Left lobe of liver (tissue), 2 donors: ENCODE measurements at places on chromosomes 13 and 19.
A peak's percentile ranks its signal among the peaks of the same experiment; 100 is the strongest.

DNA sequence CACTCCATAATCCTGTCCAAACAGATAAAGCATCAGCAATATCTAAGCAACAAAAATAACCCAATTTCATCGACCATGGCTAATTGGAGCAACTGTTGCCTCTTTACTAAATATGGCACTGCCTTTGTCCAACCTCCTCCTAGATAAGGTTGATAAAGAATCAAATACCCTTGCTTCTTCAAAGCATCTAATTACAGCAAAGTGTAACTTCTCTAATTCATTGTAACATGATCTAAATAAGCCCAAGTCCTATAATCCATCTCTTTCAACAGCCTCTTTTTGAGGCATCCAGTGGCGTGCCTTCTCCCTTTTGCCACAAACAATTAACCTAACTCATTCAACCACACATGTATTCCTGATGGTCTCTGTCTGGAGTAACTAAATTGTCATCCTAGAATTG, 81.7 kb upstream of the KLHL1 start:
- no peak for DNase-seq

GRCh38 chr19:18173054-18173571, 500 bp upstream of the IFI30 start:
- DNase-seq = peak; percentile 64

DNA sequence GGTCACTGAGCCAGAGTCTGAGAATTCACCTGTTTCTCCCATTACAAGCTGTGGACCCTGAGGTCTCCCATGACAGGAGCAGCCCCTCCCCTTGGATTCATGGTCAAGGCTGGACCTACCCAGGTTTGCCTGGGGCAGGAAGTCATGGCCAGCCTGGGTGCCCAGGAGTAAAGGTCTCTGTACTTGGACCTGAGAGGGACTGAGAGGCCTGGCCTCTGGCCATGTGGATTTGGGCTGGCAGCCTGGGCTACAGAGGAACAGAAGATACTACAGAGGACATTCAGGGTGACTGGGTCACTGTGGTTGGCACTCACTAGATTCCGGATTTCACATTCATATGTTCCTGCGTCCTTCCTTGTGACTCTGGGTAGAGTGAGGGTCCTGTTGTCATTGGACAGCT, 31.5 kb upstream of the CEACAM8 start:
- DNase-seq = peak; percentile 85

DNA sequence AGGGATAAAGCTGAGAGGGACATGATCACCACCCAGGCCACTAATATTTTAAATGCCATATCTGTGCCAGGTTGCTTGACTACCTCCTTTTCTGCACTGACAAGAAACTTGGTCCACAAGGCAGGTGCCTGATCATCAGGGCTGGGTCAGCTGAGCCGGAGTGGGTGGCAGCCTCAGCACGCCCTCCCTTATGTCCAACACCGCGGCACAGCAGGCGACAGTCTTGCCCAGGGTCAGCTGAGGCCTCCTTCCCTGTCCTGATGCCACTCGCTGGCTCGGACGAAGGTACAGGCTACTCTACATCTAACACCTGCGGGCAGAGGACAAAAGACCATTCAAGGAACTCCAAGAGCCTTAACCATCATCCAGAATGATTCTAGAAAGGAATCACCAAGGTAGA, 16.9 kb downstream of the ZC3H4 start:
- no peak for DNase-seq

- no peak for DNase-seq
These were observed 3.3 kb downstream of the ICAM5 start for GRCh38 chr19:10292789-10293636.

GRCh38 chr13:28392896-28393505, 101.9 kb downstream of the FLT1 start:
- DNase-seq = no peak

GRCh38 chr19:38143847-38144246, 80.2 kb downstream of the DPF1 start:
- no peak for DNase-seq

- peak; percentile 58 for DNase-seq
These were observed 70.3 kb downstream of the ALOX5AP start for GRCh38 chr13:30805603-30806011.

DNA sequence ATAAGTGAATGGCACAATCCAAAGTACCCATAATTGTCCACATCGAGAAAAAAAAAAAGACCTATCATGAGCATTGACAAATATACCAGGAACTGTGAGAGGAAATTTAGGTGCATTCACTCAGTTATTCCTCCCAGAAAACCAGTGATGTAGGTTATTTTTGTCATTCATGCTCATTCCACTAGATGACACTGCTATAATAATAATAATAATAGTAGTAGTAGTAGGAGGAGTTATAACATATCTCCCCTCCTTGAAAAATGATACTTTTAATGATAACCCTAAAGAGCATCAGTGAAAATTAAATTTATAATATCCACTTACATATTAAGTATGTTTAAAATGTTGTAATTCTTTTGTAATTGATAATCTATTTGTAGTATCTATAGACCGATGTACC, 463.9 kb upstream of the MIR17HG start:
- no peak for DNase-seq

GRCh38 chr13:80477661-80478443, 136.9 kb upstream of the SPRY2 start:
- no peak for DNase-seq

- DNase-seq = peak; percentile 74
These were observed 508 bp downstream of the ZBTB7A start for GRCh38 chr19:4066176-4066606.

DNA sequence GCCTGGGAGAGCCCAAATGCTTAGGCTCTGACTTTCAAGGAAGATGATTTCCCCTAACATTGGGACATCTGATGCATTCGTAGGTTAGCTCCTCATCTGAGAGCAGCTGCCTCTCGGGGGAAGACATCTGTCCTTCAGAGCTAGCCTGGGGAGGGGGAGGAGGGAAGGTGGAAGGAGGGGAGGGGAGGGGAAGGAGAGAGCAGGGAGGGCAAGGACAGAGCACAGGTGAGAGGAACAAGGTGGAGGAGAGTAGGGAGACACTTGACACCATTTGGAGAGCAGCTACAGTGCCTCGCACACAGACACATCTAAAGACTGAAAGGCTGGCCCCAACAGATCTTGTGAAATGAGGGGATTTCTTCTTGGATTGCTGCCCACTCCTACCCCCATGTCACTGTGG, 103.8 kb downstream of the ZDHHC20 start:
- no peak for DNase-seq

DNA sequence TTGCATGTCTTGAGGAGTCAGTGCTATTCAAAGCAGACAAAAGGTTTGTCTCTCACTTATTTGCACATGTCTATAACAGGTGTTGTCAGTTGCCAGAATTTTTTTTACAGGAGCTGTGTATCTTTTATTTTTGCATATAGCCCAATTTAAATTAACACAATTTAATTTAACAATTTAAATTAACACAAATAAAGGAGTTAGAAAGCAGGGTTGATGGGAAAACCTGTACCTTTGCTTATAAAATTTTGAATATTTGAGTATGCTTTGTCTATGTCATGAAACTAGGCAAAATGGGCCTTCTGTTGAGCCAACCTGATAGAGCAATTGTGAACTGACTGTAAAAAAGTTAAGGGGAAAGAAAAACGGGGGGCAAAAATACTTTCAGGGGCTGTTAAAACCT, 78.0 kb downstream of the MAP4K1 start:
- no peak for DNase-seq

GRCh38 chr13:20856650-20857049, 45.9 kb downstream of the XPO4 start:
- no peak for DNase-seq

DNA sequence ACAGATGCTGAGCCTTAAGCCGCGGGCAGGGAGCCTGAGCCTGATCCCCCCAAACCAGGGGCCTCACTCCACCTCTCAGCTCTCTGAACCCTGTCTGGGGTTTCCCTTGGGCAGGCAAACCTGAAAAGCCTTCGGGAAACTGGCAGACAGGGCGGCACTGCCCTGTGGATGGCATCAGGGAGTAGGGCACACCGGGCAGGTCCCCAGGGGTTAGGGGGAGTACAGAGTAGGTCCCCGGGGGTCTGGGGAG, 9.7 kb downstream of the MKNK2 start:
- no peak for DNase-seq

DNA sequence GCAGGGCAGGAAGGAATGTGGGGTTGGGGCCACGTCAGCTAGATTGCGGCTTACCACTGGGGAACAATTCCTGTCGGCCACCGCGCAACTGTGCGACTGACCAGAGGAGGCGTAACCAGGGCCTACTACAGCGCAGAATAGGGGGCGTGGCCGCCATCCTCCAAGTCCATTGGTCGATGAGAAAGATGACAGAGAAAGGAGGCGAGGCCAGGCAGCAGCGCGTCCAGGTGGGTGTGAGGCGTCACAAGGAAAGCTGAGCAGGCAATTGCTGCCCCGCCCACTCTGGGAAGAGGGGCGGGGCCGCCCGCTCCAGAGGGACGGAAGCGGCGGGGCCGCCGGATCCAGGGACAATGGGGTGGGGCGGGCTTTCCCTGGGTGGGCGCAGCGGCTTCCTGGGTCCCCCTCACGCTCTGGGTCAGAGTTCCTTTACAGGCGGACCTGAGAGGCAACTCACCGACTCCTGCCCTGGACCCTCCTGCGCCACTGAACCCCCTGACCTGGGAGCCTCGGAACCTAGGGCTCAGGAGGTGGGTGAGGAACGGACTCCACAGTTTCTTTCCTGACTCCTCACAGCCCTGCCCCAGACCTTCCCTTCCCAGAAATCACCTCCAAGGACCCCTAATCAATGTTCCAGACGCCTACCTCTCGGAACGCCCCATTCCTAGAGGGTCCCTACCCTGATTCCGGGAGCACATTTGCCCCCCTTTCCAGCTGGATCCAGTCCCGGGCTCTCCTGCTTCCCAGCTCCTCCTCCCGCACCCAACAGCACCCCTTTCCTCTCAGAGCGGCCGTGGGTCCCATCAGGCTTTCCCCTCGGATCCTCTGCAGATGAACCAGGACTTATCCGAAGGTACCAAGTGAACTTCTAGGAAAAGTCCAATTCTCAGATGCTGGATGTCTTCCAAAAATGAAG, 101.5 kb upstream of the ZNF492 start:
- no peak for DNase-seq

GRCh38 chr13:35747594-35747993, 271.1 kb upstream of the MAB21L1 start:
- no peak for DNase-seq

- no peak for DNase-seq
These were observed 26.2 kb upstream of the CNMD start for GRCh38 chr13:52765611-52766390.

DNA sequence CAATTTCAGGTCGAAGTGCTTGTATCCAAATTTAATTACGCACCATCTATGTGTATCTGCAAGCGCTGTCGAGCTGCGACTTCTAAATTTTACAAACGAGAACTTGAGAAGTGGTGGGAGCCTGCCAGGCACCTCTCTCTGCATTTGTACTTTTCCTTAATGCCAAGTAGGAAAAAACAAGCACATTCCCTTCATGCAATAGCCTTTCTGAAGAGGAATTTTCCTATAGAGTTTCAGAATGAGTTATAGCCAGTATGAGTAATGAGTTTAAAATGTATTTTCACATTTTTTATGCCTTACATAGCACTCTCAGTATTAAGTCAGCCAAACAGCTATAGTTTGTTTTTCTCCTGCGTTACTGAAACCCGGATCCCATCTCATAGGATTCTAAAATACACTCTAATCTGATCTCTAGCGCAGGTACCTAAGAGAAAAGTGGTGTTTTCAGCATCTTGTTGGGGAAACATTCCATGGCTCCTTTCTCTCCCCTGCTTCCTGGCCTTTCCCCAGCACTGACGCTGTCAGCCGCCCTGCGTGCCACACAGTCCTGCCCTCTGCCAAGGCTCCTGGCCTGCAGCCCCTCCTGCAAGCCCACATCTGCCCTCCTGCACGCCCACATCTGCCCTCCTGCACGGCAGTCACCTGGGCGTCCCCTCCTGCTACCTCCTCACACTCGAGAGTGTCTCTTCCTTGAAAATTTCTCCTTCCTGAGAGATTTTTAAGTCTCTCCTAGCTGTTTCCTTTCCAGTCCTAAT, 526.9 kb downstream of the MYO16 start:
- DNase-seq = no peak

- no peak for DNase-seq
These were observed 8.5 kb downstream of the AKAP8 start for GRCh38 chr19:15371119-15371518.

DNA sequence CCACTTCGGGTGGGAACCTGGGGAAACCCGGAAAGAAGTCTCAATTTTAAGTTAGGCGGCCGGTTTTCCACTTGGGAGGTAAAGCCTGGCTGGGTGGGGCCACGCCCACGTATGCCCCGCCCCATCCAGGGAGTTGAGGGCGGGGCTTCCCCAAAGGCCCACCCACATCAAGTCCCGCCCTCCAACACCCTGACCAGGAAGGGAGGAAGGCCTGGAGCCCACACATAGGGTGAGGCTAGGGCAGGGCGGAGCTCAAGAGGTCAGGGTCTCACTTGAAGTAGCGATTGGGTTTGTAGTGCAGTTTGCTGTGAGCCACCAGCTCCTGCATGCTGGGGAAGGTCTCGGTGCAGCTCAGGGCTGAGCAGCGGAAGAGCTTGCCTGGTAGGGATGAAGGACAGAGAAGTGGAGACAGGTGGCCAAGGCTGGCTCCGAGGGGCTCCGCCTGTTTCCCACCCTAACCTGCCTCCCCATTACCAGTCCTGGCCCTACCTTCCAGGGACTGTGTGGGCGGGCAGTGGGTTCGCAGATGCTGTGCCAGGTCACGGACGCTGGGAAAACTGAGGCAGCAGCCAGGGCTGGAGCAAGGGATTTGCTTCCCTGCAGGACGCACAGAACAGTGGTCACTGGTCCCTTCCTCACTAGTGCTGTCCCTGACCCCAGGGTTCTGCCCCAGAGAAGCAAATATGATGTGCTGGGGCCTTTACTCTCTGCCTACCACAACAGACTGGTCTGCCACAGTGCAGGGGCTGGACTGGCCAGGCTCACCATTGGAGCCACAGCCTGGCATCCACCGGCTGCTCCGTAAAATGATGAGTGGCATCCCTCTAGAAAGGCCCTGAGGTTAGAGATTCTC, 1.6 kb downstream of the ZNF414 start:
- DNase-seq = no peak

GRCh38 chr13:43558939-43559338, 227.8 kb downstream of the ENOX1 start:
- DNase-seq = no peak

DNA sequence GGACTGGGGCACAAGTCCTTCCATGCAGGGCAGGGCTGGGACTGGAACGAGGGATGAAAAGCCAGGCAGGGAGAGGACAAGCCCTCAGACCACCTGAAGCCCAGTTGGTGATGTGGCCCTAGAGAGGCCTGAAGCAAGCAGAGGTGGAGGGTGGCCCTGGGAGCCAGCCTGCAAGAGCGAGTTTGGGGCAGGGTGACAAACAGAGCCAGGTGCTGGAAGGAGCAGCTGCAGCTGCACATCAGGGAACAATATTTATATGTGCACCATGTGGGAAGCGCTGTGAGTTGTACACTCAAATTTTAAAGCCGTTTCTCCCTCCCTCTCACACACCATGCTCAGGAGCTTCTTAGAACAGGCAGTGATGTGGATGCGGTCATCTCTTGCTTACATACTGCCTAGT, 67.8 kb downstream of the FGF9 start:
- no peak for DNase-seq

GRCh38 chr13:100483139-100483538, 105.5 kb downstream of the GGACT start:
- DNase-seq = no peak
